ENCODE measurements at places on chromosomes 5 and 9. TPM values are rescaled to one million over a fixed set of nuclear protein-coding genes. Genes with fewer than 3 reads are reported as not detected.
A peak's percentile ranks its signal among the peaks of the same experiment; 100 is the strongest.

TEK gene
- not detected for total RNA-seq

DNA sequence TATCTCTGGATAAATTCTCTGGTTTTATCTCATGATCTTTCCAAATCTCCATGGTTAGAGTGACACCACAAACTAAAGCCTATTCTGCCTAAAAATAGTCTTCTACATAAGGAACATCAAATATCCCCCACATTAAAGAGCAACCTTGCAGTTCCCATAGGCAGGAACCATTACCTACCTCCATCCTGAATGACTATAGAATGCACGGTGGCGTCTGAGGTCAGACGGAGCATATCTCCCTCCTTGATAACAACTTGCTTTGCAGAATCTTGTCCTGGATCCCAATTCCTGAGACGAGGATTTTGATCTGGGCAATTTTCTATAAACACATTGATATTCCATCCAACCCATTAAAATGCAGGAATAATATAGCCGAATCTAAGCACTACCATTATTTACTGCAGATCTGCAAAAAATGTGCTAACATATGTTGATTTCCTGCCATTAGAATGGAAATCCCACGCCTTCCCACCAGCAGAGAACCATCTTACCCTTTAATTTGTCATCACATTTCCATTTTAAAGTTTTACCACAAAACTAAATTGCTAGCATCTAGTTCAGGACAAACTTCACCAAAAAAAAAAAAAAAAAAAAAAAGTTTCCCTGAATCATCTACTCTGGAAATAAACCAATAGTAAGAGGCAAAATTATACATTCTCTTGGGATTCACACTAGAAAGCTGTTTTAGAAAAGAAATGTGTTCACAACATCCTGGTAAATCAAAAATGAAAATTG, 22.1 kb downstream of the CEMIP2 start:
- no peaks in the 10 kb centered on the region for H3K27me3 ChIP-seq
- no peak overlapping the region for H3K27ac ChIP-seq
- no peak for DNase-seq

DNA sequence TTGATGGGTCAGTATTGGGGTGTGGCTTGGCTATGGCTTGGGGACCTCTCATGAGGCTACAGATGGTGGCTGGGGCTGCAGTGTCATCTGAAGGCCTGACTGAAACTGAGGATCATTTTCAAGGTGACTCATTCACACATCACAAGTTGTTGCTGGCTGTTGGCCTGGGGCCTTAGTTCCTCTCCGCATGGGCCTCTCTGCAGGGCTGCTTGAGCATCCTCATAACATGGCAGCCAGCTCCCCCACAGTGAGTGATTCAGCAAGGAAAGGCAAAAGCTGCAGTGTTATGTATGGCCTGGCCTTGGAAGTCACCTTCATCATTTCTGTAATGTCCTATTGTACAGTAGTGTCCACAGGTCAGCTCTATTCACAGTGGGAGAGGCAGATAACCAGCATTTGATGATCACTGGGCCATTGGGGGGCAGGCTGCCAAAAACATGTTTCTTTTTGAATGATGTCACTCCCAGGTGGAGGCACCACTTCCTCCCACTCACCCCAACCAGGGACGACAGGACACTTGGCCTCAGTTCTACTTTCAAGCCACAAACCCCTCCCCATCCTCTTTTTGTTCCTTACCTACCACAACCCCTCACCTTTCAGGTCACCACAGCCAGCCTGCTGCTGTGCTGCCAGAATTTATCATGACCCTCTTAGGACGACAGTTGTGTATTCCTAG, 14.4 kb downstream of the FGD3 start:
- no peak overlapping the region for H3K27ac ChIP-seq
- no peaks in the 10 kb centered on the region for H3K36me3 ChIP-seq
- H3K4me3 ChIP-seq, result no peak overlapping the region
- no peaks in the 10 kb centered on the region for H3K27me3 ChIP-seq
- DNase-seq, result no peak
- H3K4me1 ChIP-seq, result peaks cover 15% of the 10 kb centered on the region

DNA sequence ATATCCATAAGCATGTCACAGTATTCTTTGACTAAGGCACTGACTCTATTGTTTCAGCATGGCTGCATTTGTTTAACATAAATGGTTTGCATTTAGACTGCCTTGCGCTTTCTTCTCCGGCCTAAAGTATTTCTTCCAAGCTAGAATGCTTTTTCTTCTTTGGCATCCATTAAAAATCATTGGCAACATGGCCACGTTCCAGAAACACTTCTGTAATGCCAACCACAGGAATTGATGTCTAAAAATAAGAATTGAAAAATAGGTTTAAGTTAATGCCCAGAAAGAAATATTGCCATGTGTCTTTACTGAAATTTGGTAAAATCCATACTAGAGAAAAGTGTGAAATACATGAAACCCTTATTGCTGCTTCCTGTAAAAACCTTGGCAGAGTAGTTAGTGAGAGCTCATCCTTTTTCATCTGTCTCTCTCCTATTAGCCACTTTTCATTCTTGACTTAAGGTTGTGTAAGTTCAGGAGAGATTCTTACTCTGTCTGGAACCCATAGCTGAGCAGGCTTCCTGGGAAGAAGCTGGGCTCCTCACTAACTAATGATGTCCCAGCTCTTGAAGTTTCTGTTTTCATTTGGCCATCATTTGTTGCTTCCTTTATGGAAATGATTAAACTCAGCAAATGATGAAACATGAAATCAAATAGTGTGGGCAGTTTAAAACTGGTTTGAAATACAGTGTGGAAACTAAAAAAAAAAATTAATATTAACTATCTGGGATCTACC, 58.2 kb upstream of the RPS23 start:
- H3K27ac ChIP-seq, result no peak overlapping the region
- H3K4me1 ChIP-seq, result no peaks in the 10 kb centered on the region
- DNase-seq, result no peak
- no peak overlapping the region for H3K4me3 ChIP-seq

DNA sequence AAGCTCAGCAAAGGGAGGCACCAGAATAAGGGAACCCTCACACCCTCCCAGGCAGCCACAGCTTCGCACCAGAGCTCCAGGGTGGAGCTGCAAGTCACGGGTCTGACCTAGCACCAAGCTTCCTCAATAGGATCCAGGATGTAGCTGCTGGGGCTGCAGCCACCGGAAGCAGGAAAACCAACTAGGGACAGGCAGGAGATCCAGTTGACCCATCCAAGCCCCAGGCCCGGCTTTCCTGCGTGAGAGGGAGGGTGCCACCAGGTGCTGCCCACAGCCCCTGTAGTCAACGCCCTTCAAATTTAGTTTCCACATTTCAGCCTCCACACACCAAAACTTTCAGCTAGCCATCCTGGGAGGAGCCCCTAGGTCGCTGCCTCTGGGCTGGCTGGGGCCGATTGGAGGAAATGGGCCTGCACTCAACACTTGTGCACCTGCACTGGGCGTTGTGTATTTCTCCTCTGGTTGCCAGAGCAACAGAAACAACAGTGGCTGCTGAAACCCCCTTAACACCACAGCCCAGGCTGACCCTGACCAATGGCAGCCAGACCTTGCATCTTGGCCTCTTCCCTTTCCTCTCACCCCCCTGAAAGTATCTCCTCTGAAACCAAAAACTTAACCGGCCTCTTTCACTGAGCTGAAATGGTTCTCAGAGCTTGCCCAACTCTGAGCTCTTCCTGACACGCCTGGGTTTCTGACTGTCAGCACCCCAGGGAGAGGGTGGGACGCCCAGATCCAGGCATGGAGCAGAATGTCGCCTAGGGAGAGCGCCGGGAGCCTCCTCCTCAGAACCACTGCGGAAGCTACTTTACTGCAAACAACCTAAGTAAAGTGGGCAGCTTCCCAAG, 226.5 kb upstream of the MAP3K1 start:
- 0 out of 2 replicates have a peak, but pooled peaks cover 5% of the 10 kb centered on the region for H3K4me1 ChIP-seq
- H3K27me3 ChIP-seq, result no peaks in the 10 kb centered on the region
- DNase-seq, result no peak
- no peak overlapping the region for H3K27ac ChIP-seq
- H3K36me3 ChIP-seq, result no peaks in the 10 kb centered on the region
- no peak overlapping the region for H3K4me3 ChIP-seq

GRCh38 chr5:100551183-100551582, 16.0 kb downstream of the FAM174A start:
- H3K36me3 ChIP-seq, result no peaks in the 10 kb centered on the region
- H3K27ac ChIP-seq, result no peak overlapping the region
- no peaks in the 10 kb centered on the region for H3K4me1 ChIP-seq
- no peak for DNase-seq
- no peak overlapping the region for H3K4me3 ChIP-seq

GAPT gene
- total RNA-seq, result not detected

GRCh38 chr5:73960426-73960825, 334.4 kb downstream of the ARHGEF28 start:
- H3K4me3 ChIP-seq, result no peak overlapping the region
- no peak overlapping the region for H3K27ac ChIP-seq
- no peak for DNase-seq
- H3K36me3 ChIP-seq, result no peaks in the 10 kb centered on the region
- peaks cover 6% of the 10 kb centered on the region for H3K4me1 ChIP-seq

DNA sequence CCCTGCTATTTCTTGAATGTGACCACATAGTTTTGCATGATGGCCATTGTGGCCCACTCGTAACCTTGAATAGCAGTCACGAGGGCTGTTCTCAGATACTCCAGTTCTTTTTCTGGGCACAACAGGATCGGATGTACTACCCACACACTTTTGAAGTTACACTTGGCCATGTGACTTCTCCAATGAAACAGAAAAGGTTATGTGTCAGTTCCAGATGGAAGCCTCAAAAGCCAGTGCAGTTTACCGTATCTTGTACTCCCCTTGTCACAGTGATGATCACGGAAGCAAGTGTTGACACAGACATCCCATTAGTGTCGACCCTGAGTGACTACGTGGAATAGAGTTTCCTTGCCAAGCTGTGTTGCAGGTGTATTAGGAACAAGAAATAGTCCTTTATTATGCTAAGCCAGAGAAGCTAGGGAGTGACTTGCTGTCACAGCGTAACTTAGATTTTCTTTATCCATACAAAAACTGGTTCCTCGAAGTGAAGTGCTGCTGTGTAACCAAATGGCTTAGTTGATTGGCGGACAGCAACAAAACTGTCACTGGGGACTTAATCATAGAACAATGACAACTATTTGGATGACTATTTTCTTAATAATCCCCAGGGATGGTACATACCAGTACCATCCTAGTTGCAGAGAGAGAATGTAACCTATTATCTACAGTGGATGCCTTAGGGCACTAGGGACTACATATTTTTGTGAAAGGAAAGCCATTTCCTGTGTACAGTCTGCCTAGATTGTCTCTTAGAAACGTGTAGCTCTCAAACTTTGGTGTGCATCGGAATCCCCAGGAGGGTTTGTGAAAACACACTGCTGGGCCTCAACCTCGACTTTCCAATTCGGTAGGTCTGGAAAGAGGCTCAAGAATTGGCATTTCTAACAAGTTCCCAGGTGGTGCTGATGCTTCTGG, 90.1 kb upstream of the DMRT1 start:
- H3K27me3 ChIP-seq, result no peaks in the 10 kb centered on the region
- no peaks in the 10 kb centered on the region for H3K36me3 ChIP-seq
- peak; percentile 37 for DNase-seq
- H3K4me3 ChIP-seq, result no peak overlapping the region

ZFP37 gene
- 0.90 TPM for total RNA-seq

Data from PC-9 (cell line).